CD4-positive, alpha-beta T cell (primary cell): ENCODE measurements at places on chromosomes 7 and 10. TPM values are rescaled to one million over a fixed set of nuclear protein-coding genes. Genes with fewer than 3 reads are reported as not detected.

RAB19 gene
- 2.8 TPM for total RNA-seq

PLCE1 gene
- total RNA-seq: not detected

SPDYE9 gene
- total RNA-seq: not detected

CYP26C1 gene
- total RNA-seq: 0.14 TPM

GRID2IP gene
- 0.39 TPM for total RNA-seq

ORAI2 gene
- 16.5 TPM for total RNA-seq

CFAP70 gene
- total RNA-seq: 2.6 TPM

HKDC1 gene
- 4.5 TPM for total RNA-seq

ARF5 gene
- total RNA-seq: 87.0 TPM

SLC18A3 gene
- not detected for total RNA-seq

TAS2R3 gene
- total RNA-seq: 0.25 TPM

VSTM4 gene
- 0.05 TPM for total RNA-seq

MRC1 gene
- total RNA-seq: 0.08 TPM

TET1 gene
- 1.5 TPM for total RNA-seq

H2BK1 gene
- not detected for total RNA-seq
